ENCODE measurements at places on chromosomes 7 and 10.

- DNase-seq = no peak
Observed at GRCh38 chr7:14892961-14893360, 9.6 kb downstream of the DGKB start.

DNA sequence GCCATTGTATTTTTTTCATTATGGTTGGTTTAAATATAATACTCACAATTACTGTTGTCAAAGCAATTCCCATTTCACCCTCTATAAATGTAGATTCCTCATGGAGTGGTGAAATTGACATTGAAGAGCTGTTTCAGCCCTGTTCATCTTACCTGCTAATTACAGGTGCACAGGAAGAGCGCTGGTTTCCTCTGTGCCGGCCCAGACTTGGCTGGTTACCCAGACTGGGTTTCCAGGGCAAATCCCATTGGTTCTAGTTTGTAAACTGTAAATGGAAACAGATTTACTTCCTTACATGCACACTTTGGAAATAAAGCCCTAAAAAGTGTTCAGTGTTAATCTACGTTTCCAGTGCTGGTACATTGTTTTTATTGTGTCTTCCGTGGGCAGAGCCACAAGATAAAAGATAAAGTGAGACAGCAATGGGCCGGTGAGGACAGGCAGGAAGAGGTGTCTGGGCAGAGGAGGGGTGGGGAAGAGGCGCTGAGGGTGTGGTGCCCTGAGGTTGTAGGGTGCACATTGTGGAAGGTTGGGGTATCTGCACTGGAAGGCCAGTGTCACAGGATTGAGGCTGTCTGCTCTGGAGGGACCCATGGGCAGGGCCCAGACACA lies 71.6 kb upstream of the ZPBP start:
- no peak for DNase-seq

DNA sequence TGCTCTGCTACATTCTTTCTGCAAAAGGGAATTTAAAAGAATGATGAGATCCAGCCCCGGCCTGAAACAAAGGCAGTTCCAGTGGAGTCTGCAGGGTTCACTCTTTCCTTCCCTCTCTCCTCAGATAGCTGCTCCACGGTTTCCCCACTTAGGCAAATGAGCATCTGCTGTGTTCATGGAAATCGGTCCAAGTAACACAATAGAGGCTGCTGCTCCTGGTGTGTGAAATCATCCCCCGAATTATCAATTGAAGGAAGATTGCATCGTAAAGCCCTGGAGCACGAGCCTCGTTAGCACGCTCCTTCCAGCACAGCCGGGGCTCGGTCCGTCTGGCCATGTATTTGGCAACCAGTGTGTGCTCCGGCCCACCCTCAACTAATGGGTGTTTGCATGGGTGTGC lies 108.3 kb upstream of the DPP6 start:
- no peak for DNase-seq

DNA sequence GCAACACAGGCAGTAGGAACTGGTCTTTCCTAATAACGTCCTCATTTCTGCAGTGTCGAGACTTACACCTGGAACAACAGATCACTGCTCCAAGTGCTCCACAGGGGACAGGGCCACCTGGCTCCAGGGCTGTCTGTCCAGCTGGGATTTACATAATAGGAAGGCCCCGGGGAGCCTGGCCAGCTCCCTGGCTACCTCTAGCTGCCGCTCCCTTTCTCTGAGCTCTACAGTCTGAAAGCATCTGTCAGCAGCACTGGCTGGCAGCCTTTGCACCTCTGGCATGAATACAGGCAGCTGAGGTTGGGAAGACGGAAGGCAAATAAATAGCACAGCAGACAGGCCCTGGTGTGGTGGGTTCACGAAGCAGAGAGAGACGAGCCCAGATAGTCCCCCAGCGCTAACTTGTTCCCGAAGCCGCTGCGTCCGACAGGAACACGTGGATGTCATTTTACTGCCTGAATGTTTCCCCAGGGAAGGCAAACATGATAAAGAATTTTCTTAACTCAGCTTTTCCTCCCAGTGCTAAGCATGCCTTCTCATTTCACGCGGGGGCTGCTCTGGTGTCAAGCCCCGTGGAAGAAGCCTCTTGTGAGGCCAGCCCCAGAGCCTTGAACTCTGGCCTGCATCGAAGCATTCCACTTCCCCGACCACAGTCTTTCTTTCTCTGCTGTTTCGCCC lies 105.4 kb downstream of the ITIH5 start:
- DNase-seq = no peak

DNA sequence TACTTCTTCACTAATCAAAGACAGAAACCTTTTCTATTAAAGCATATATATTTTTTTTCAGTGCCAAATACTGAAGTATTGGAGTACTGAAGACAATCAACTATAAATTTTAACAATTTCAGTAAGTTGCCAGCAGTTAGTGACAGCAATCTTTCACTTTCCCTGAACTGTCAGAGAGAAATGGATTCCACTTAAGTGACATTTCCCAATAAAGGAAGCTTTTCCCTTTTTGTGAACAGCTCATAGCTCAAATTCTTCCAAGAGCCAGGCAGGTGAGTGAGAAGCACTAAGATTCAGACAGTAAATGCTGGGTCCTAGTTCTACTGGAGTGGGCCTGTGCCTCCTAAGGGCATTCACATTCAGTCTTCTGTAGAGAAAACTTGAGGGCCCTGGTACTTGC lies 142.0 kb downstream of the SRPK2 start:
- no peak for DNase-seq

GRCh38 chr7:138917771-138918170 lies 63.4 kb downstream of the KIAA1549 start:
- no peak for DNase-seq

DNA sequence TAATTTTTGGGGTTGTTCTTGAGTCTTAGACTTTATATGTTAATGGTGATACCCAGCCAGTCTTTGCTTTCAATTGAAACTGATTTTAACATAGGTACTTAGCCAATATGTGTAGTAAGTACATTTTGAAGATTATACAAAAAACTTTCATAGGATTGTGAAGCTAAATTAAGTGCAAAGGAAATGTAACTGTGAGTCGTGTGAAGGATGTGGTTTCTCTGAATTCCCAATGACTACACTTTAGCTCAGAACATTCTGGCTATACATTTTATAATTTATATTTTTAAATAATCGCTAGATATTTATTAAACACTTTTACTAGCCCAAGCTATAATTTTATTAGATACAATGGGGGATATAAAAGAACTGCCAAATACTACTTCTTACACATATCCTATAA lies 359.3 kb downstream of the PCLO start:
- DNase-seq = no peak

GRCh38 chr10:114548662-114549061 lies 109.4 kb downstream of the ABLIM1 start:
- no peak for DNase-seq

GRCh38 chr7:97757824-97758223 lies 25.9 kb downstream of the TAC1 start:
- no peak for DNase-seq

DNA sequence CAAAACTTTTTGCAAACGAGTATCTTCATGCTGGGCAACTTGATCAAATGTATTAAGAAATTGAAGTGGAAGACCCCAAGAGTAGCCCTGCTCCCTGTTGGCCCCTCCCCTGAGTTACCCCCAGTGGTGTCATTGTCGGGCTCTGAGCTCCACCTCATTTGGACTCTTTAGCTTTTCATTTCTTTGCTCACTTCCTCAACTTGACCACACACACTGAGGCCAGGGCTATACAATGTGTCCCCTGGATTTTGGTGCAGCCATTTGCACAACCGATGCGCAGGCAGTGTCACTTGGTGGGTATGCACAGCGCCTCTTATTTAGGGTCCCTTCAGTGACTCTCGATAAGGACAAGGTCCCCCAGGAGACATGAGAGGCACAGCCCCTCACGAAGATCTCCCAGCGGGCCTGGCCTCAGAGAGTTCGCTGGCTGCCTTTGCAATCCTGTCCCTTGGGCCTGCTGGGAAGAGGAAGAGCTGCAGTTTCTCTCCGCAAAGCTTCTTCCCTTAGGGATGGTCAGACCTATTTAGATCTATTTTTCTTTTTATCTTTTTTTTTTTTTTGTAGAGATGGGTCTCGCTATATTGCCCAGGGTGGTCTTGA lies 2.5 kb upstream of the MUC3A start:
- no peak for DNase-seq

GRCh38 chr10:124680675-124681074 lies 63.5 kb downstream of the FAM53B start:
- peak; percentile 82 for DNase-seq

GRCh38 chr7:15684871-15685270 lies 1.6 kb downstream of the MEOX2 start:
- DNase-seq = no peak

- no peak for DNase-seq
Observed at GRCh38 chr7:98913026-98913425, 34.7 kb downstream of the TRRAP start.

DNA sequence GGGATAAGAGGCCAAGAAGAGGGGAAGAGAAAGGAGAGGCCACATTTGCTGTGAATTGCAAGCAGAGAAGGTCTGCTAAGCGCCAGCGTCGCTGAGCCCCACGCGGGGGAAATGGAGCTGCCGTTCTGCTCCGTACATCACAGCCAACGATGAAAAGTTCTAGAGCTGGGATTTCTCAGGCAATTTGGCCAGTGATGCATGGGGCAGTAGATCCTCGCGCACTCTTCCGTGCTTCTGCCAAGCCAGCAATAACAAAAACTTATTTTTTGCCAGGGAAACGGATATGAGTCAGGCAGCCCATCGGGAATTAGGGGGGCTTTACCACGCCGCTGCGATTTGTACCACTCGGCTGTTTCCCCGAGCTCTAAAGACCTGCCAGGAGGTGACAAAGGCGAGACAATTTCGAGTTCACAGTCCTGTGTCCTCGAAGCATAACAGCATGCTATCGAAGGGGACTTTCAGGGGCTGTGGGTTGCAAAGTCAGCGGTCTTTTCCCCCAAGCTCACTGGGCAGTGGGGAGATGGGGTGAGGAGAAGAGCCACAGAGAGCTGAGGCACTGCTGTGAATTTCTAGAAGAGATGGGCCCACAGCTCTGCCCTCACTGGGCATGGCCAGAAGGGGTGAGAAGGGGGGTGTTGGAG lies 30.0 kb upstream of the SLF2 start:
- DNase-seq = peak; percentile 76

- DNase-seq = no peak
Observed at GRCh38 chr10:129042776-129043595, 424.1 kb upstream of the MGMT start.

DNA sequence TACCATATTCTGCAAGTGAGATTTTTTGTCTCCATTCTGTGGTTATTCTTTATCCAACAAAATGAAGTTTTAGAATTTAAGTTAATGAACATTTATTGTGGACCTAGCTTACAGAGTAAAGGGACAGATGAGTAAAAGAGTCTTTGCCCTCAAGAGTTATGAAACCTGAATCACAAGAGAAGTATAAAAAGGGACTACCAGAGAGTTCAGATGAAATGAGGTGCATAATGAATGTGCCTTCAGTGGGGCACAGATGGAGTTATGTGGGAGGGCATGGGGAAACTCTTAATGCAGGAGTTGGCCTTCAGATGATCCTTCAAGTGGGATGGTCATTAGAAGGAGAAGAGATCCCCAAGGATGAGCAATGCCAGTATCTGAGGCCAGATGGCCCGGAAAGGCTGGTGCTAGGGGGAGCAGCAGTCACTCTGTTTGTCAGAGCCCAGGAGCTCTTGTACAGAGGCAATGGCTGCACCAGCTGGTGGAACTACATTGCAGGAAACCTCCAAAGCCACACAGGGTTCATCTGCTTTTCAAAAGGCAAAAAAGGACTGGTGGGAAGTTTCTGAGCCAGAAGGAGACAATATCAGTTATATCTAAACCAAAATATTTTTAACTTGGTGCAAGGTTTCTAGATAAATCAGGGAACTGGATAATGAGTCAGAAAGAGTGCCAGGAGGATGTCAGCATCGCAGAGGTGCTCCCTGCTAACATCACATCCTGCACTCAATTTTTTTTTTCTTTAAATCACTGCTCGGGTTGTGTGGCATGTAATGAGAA lies 162.0 kb downstream of the KLF6 start:
- no peak for DNase-seq

DNA sequence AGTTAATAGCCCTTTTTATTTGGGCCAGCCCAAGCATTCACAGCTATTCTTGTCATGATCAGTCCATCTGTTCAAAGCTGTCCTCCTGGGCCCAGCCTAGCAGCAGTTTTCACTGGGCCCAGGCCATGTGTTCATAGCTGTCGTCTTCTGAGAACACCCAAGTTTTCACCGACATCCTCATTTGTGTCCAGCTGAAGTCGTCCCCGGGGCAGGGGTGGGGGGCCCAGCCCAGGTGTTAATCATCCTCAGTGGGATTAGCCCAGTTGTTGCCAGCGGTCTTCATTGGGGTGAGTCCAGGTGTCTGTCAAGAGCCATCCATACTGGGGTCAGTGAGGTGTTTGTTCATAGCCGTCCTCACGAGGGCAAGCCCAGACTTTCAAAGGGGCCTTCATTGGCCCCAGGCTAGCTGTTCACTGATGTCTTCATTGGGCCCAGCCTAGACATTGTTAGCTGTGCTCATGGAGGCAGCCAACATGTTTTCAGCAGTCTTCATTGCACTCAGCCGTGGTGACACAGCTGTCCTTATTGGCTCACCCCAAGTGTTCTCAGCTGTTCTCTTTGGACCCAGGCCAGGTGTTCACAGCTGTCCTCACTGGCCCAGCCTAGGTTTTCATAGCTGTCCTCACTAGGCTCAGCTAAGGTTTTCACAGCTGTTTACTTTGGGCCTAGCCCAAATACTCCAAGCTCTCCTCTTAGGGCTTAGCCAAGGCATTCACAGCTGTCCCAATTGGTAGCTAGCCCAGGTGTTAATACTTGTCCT lies 10.0 kb downstream of the FRG2B start:
- DNase-seq = no peak

DNA sequence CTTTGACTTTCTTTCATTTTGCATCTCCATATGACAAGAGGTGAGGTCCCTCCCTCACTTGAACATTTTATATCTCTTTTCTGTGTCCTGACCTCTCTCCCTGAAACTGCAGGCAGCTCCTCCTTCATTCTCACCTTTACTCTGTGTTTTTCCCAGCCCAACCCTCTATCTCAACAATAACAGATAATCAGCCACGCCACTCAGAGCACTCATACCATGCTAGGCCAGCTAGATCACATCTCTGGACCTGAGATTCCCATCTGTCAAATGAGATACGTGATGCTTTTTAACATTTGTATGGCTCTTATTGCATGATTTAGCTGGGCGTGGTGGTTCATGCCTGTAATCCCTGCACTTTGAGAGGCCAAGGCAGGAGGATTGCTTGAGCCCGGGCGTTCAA lies 63.1 kb upstream of the PDCD4 start:
- DNase-seq = no peak

DNA sequence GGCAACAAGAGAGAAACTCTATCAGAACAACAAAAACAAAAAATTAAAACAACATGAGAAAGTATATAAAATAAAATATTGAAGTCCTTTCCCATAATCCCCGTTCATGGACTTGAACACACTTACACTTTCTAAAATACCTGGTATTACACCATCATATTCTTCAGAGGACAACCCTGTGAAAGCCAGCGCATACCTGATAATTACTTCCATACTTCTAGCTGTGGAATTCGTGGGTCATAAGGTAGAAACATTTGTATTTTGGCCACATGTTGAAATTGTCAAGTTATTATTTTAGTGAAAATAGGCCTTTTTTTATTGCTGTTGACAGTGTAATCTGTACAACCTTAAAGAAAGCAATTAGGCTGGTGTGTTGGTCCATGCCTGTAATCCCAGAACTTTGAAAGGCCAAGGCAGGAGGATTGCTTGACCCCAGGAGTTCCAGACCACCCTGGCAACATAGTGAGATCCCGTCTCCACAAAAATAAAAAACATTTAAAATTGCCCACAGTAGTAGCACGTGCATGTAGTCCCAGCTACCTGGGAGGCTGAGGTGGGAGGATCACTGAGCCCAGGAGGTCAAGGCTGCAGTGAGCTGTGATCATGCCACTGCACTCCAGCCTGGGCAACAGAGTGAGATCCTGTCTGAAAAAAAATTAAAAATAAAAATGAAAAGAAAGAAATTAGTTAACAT lies 5.1 kb upstream of the PCGF6 start:
- DNase-seq = no peak

GRCh38 chr10:22341190-22341925 lies 3.9 kb upstream of the SPAG6 start:
- DNase-seq = no peak
